ENCODE measurements at places on chromosomes 3 and 15.

GRCh38 chr15:73900095-73900712, 26.1 kb upstream of the LOXL1 start:
- DNase-seq, result peak; percentile 80

DNA sequence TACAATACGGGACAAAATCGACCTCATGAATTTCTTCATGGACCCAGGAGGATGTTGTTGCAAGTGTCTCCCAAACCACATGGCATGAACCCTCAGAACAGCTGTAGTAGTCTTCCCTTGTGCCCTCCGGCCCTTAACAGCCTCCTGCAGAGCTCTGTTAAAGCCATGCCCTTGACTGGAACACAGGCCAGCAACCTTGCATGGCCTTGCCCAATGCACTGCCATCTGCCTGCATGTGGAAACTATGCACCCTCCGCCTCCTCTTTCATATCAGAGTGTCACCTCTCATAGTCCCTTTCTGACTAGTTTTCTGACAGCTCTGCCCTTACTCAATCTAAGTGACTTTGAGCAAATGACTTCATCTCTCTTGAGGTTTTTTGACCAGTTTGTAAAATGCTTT, 39.4 kb upstream of the TRIM71 start:
- DNase-seq, result no peak

GRCh38 chr3:59308684-59309083, 258.9 kb upstream of the CFAP20DC start:
- no peak for DNase-seq

- DNase-seq, result no peak
Measured at GRCh38 chr3:108396336-108396735, 100.0 kb downstream of the HHLA2 start.

DNA sequence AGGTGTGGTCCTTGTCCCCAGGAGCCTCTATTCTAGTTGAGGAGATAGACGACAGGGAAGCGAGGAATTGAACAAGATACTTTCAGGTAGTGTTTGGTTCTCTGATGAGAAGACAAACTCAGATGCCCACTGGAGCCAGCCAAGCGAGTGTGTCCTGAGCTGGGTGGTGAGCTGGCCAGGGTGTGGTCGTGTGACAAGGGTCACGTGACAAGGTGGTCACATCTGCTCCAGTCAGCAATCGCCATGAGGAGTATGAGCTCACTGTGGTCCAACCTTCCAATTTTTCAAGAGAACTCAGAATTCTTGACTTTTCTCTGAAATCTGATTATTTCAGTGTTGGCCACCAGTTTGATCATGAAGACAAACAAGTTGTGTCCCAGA, 39.5 kb downstream of the SLC6A6 start:
- DNase-seq, result no peak

DNA sequence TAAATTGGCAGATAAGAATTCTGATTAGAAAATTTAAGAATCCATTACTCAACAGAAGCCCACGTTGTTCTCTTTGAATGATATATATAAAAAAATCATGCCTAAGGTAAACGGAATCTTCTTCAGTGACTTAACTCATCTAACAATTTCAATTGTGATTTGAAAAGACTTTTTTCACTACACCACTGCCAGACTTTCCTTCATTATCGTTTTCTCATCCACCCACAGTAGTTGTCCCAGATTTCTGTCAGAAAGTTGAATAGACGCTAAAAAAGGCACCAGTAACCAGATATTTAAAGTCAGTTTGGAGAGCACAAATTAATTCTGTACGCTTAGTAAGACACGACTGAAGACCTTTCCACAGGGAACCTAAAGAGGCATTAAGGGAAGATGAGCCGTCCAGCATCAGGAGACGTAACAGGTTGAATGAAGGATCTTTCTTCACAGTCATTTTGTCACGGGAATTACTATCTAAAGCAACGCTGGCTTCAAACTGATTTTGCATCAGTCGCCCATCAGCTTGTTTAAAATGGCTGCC, 1.3 kb downstream of the HIGD1A start:
- DNase-seq, result no peak

GRCh38 chr3:85846940-85847339, 888.2 kb downstream of the CADM2 start:
- no peak for DNase-seq

DNA sequence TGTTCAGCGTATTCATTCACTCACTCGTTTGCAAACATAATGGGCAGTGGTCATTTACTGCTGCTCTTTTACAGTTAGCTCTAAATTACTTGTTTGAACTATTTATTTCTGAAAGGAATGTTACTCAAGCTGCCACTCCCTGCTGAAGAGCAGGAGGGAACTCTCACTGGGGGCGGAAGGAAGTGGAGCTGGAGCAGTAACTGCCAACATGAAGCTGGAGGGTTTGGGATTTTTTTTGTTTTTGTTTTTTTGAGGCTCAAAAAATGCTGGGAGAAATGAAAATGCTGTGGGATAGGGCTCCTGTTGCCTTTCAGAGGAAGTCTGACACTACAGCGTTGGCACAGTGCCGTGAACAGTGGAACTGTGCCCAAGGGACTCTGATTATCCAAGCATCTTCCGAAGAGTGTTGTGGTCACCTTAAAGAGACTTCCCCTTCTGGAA, 44.1 kb downstream of the SENP2 start:
- peak; percentile 53 for DNase-seq

- no peak for DNase-seq
Measured at GRCh38 chr3:34106879-34107278, 308.4 kb downstream of the PDCD6IP start.

DNA sequence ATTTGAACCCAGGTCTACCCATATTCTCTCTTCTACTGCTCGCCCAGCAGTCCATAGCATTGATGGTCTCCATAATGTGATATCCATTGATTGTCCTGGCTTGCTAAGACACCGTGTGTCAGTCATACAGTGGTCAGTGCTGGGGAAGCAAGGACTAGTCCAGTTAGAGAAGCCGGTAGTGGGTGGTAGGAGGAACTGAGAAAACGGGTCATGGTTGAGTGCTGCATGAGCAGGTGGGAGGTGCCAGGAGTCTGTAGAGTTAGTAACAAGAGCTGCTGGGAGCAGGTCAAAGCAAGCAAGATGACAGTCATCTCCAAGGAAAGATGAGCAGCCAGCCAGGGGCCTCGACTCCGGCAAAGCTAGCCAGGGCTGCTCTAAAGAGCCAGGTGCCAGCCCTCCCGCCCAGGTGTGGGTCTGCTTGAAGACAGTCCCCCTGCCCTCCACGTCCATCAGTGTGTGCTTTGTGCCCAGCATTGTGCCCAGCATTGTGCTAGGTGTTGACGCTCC, 29.5 kb upstream of the USP3 start:
- no peak for DNase-seq

DNA sequence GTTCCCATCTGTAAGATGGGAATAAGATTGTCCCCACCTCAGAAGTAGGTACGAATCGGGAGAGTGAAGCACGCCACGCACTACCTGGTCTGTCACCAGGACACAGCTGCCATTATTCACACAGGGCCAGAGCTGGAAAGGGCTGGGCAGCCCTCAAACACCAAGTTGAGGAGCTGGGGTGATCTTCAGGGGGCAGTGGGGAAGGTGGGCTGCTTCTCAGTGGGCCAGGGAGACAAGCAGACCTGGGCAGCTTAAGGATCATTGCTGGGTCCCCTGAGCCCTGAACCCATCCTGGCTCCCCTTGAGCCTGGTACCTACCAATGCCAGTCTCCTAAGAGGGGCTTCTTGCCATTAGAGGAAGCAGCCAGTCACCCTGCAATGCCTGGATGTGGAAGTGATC, 82.1 kb downstream of the SMAD6 start:
- no peak for DNase-seq

DNA sequence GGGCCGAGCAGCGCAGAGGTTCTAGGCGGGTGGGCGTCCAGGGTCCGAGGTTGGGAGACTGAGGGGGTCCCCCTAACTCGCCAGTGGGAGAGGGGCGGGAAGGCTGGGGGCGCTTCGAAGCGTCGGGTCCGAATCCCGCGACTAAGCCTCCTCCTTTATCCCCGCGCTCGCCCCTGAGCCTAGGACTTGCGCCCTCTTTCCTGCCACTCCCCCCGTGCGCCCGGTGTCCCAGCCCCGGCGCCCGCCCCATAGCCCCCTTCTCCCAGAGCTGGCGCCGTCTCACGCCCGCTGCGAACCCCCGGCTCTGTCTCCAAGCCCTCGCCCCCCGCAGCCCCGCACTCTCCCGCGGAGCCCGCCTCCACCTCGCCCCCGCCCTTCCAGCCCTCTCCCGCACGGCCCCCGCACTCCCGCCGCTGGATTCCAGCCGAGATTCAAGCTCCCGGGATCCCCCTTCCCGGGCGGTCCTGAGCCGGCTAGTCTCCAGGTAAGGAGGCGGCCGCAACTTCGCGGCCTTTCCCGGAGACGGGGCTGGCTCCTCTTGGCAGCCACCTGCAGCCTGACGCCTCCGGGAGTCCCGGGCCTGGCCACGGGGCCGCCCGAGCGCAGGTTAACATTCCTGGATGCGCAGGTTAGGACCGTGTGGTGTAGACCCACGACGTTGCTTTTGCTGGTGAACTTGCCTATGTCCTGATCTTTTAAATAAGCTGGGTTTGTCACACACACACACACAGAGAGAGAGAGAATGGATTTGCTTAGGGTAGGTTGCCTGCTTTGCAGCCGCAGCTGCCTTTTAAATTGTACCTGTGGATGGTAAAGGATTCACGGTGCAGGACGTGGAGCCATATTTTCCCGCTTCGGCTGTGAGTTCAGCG, 563 bp downstream of the PXYLP1 start:
- no peak for DNase-seq

- no peak for DNase-seq
Measured at GRCh38 chr15:25676070-25676469, 187.1 kb downstream of the ATP10A start.

GRCh38 chr3:163382183-163382582, 1696.1 kb downstream of the SI start:
- DNase-seq, result no peak

DNA sequence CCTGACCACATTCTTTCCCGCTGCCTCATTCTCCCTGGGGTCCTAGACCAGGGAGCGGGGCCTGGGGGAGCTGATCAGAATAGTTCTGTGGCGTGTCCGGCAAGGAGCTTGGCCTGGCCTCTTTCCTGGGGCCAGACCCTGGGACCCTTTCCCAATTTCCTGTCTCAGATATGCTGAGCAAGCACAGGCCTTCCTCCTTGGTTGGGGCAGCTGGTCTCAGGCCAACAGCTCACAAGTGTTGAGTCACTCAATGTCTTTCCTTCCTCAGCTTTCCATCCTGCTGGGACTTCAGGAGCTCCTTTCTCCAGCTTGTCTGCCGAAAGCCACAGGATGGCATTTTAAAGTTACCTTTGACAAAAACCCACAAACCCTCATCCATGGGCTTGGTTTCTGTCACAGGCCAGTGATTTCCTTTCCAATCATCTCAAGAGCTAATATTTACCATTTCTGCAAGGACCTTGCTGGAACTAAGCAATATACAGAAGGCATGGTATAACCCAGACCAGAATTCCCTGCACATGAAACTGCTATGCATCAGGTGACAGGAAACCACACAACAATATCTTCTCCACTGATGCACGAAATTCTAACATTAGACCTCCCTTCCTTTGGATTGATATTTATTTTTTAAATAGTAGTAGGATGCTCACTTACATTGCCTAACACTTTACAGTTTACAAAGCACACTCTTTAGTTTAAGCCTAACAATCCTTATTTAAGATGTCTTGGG, 19.5 kb upstream of the TIMP4 start:
- peak; percentile 43 for DNase-seq
